ENCODE measurements at places on chromosomes 12 and 14.

- no peak for DNase-seq
Measured at GRCh38 chr14:42013559-42013958, 406.9 kb downstream of the LRFN5 start.

DNA sequence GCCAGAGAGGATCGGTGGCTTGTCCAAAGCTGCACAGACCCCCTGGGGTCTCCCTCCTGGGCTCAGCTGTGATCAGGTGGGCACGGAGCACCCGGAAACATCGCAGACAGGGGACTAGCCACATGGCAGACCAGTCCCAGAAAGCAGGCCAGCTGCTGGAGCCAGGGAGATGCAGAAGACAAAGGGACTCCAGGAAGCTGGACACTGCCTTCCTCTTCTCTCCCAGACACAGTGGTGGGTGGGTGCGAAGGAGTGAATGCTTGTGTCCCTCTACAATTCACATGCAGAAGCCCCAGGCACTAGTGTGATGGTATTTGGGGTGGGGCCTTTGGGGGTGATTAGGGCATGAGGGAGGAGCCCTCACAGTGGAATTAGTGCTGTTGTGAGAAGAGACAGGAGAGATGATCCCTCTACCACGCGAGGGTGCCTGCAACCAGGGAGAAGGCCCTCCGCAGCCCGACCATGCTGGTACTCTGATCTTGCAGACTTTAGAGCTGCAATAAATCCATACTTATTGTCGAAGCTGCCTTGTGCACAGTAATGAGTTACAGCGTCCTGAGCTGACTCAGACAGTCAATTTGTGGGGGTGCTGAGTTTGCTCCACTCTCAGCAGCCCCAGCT lies 95.2 kb downstream of the CALM1 start:
- no peak for DNase-seq

GRCh38 chr14:68606644-68607043 lies 186.2 kb downstream of the ZFP36L1 start:
- DNase-seq, result no peak

DNA sequence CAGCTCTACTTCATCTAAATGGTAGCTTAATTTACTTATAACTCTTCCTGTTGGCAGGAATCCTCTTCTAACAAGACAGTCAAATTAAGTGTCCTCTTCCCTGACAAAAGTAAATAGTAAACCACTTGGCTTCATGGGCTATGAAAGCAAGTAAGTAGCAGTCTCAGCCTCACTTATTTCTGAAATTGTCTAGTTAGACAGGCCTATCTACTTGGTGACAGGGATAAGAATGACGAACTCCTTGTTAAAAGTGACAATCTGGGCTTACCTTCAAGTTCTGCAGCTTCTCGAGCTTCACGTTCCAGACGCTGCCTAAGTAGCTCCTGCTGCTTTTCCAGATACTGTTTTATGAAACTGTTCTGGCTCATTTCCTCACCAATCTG lies 4.7 kb downstream of the ACIN1 start:
- DNase-seq, result no peak

GRCh38 chr14:99055816-99056215 lies 216.2 kb downstream of the BCL11B start:
- DNase-seq, result no peak

- DNase-seq, result no peak
Measured at GRCh38 chr12:51675071-51675803, 84.2 kb downstream of the SCN8A start.

DNA sequence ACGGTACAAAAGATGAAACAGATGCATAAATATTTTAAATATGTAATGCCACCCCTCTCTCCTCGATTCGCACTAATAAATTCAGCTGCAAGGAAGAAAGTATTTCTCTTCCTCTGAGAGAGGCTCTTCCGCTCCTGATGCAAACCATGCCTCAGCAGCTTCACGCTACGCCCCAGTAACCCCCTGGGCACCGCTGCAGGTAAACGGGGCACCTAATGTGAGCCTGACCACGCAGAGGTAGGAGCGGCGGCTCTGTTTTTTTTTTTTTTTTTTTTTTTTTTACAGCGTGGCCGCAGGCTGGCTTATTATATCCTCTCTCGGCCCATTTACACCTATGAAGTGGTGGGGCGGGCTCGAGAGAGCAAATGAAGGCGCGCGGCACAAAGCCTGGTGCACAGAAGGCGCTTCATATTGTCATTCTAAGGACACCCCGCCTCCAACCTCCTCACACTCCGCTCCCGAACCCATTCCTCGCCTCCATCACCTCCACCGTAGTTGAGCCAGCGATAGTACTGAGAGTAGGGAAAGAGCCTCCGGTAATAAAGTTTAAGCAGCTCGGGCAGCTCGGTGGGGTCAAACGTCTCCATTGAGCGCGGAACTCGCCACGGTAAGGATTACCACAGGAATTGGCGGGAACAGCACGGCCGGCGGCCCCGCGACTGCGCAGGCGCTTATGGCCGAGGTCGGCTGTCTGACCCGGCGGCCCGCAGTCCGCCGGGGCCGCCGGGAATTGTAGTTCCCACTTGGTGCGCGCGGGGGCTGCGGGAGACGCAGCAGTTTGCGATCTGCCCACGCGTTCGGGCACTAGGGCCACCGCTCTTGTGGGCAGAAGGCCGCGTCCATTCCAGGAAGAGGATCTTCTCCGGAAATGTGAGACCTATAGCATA lies at the start of gene PRIM1:
Gene PRIM1 (minus strand): TSS at position 612 of the 887 bp plus-strand sequence. CDS start 25 bp downstream, at position 587.
- peak; percentile 54 for DNase-seq

DNA sequence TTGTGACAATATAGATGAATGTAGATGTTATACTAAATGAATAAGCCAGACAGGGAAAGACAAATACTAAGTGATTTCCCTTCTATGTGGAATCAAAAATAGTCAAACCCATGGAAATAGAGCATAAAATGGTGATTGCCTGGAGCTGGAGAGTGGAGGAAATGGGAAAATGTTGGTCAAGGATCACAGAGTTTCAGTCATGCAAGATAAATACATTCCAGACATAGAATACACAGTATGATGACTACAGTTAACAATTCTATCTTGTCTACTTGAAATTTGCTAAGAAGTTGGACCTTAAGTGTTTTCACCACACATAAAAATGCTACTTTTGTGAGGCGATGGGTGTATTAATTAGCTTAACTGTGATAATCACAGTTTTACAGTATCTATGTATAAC lies 1182.7 kb downstream of the AACS start:
- DNase-seq, result peak; percentile 89

DNA sequence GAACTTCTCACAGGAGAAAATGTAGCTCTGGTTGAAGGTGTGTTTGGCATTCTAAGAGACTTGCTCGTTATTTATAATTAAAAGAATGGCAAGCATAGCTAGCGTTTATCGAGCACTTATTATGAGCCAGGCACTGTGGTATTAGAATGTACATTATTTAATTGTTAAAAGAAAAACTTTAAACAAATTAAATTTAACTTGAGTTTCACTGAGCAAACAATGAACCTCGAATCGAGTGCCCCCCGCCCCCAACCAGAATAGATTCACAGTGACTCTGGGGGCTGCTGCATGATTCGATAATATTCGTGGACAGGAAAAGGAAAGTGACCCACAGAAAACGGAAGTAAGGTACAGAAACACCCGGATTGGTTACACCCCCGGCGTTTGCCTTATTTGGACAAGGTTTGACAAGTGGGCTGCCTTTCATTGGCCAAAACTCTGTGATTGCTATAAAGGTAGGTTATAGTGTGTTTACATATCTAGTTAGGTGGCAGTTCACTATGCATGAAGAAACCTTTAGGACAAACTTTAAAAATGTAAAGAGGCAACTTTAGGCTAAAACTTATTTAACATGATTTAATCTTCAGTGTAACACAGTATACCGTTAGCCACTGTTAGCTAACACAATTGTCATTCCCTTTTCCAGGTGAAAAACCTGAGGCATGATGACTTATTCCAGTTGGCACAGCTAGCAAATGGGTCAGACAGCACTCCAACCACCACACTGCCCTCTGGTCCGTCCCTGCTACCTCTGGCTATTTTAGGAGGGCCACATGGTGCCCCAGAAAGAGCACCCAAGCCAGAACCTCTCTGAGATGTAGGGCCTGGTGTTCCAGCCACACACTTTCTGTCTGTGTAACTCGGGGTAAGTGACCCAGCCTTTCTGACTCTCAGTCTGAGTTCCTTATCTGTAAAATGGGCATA lies 7.1 kb downstream of the SCNN1A start:
- no peak for DNase-seq

DNA sequence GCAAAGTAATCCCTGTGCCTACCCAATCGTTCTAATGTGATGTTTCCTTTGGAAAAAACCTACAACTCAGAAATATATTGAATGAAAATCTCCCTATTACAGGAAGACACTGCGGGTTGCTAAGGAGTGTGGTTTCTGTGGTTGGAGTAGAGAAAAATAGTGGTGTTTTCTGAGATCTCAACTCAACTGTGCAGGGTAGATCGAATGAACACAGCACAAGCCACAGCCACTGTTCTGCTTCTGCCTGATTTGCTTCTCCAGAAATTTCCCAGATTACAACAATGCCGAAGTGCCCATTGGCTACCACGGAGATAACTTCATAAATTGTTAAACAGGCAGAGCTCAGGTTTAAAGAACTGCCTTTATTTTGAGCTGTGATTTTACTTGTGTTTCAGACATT lies 480.4 kb downstream of the DIO2 start:
- DNase-seq, result no peak

DNA sequence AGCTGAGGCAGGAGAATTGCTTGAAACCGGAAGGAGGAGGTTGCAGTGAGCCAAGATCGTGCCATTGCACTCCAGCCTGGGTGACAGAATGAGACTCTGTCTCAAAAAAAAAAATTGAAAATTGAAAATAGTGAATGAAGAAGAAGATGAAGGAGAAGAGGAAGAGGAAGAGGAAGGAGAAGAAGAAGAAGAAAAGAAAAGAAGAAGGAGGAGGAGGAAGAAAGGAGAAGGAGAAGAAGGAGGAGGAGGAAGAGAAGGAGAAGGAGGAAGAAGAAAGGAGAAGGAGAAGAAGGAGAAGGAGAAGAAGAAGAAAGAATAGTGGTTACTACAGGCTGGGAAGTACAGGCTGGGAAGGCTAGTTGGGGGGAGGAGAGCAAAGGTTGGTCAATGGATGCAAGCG lies 124.3 kb upstream of the CPSF6 start:
- no peak for DNase-seq

DNA sequence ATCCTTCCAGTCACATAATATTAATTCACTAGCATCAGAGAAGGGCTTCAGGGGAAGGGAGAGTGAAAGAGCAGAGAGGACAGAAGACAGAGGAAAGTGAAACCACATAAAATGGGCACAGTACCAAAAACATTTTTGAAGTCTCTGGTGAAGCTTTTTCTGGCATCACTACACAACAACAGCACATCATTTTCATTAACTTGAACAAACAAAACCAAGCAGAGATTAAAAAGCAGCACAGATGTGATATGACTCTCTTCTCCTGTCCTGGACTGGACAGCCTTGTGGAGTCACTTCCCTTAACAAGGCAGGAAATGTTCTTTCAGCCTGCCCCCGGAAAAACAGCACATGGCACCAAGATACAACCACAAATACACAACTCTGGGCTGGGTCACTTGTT lies 112.0 kb downstream of the TSPAN8 start:
- DNase-seq, result peak; percentile 41

DNA sequence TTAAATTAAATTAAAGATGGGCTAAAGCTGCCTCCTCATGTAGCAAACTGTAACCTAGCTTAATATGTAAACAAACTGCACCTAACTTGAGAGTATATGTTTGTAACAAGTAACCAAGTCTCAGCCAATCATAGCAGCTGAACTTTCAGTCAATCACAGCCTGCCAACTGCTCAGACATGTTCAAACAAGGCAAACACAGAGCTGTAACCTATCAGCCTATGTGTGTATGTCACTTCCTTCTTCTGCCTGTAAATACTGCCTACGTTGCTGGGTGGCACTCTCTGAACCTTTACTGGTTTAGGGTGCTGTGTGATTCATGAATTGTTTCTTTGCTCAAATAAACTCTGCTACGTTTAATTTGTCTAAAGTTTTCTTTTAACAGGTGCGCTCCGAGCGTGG lies 2.9 kb downstream of the SERPINA6 start:
- DNase-seq, result no peak

DNA sequence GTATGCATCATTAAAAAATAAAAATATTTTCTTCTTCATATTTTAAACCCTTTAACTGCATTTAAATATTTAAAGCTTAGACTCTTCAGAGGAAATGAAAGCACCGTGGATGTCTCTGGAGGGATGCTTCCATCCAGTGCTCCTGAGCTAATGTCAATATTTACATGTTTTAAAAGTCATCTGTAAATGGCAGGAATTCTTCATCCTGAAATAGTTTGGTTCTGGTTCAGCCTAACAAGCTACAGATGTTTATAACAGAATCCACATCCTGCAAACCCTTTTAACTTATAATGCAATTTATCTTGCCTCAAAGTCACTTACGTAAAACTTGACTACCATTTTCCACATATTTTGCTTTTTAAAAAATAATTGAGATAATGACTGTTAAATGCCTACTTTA lies 1207.3 kb downstream of the SLC16A7 start:
- no peak for DNase-seq
